ENCODE measurements at places on chromosomes 3 and 15.

GRCh38 chr3:58349792-58350626 lies 17.3 kb downstream of the PXK start:
- H3K27ac ChIP-seq, result no peak overlapping the region
- no peak for DNase-seq
- no peaks in the 10 kb centered on the region for H3K27me3 ChIP-seq
- no peak overlapping the region for H3K4me3 ChIP-seq
- no peaks in the 10 kb centered on the region for H3K36me3 ChIP-seq

DNA sequence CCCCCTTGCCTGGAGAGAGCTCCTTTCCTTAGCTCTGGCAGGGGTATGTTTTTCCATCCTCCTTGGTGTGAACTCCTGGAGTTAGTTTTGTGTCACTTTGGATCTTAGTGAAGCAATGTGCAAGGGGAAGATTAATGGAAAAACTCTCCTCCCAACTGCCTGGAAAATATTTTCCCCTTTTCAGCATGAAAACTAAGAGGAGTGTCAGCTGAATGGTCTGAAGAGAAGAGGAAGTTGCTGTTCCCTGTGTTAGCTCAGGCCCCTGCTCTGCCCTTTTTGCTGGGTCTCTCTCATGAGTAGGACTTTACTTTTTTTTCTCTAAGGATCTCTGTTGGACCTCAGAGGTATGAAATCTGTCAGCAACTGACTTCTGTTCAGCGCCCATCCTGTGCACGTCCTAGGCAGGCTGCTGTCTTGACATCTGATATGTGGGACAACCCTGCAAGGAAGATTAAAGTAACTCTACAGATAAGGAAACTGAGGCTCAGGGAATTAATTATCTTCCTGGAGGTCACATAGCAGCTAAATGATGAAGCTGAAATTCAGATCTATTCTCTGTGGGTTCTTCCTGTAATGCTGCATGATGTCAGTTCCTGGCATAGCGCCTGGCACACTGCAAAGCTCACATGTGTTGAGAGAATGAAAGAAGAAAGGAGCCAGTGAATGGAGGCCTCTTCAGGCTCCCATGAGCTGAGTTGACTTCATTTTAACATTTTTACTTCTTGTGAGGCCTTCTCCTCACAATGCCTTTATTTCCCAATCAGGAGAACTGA lies 109.7 kb upstream of the GALNT15 start:
- no peak overlapping the region for H3K4me3 ChIP-seq
- no peaks in the 10 kb centered on the region for H3K36me3 ChIP-seq
- H3K27me3 ChIP-seq, result no peaks in the 10 kb centered on the region

GRCh38 chr3:86244905-86245304 lies 746.0 kb downstream of the VGLL3 start:
- no peaks in the 10 kb centered on the region for H3K36me3 ChIP-seq
- H3K27ac ChIP-seq, result no peak overlapping the region
- no peak for DNase-seq

DNA sequence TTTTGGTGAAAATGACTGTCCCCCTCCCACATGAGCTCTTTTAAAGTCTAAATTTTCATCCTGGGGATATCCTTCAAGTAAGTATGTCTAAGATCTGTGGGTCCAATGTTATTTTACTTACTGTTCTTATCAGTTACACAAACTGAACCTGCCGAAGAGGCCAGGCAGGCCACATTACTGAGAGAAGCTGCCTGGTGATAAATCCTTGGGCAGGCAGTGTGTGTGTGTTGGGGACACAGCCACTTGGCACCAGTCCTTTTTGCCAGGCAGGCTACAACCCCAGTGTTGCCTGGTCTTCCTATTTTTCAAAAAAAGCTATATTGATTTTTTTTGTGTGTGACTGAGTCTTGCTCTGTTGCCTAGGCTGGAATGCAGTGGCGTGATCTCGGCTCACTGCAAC lies 50.6 kb upstream of the RASA2 start:
- H3K27me3 ChIP-seq, result no peaks in the 10 kb centered on the region
- H3K27ac ChIP-seq, result no peak overlapping the region
- H3K4me1 ChIP-seq, result no peaks in the 10 kb centered on the region
- DNase-seq, result no peak
- no peaks in the 10 kb centered on the region for H3K36me3 ChIP-seq

DNA sequence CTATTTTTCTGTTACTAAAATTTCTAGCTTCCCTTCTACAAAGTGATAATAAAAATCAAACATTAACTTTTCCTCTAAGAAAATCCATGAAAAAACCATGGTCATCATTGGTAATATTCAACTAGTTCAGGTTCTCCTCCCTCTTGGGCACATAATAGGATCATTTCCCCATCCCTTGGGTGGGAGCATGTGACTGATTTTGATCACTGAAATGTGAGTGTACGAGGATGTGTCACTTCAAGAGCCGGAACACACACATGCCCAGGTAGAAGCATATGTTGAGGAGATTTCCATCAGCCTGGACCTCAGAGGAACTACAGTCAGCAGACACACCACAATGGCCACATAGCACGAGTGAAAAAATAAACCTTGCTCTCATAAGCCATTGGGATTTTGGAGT lies 36.1 kb downstream of the AP3S2 start:
- H3K27ac ChIP-seq, result no peak overlapping the region
- peaks cover 10% of the 10 kb centered on the region for H3K36me3 ChIP-seq
- no peaks in the 10 kb centered on the region for H3K4me1 ChIP-seq
- no peak overlapping the region for H3K4me3 ChIP-seq
- no peaks in the 10 kb centered on the region for H3K27me3 ChIP-seq
- no peak for DNase-seq

- DNase-seq, result no peak
- no peaks in the 10 kb centered on the region for H3K27me3 ChIP-seq
- H3K4me3 ChIP-seq, result no peak overlapping the region
- H3K27ac ChIP-seq, result no peak overlapping the region
- no peaks in the 10 kb centered on the region for H3K36me3 ChIP-seq
- H3K4me1 ChIP-seq, result peaks cover 9% of the 10 kb centered on the region
Measured at GRCh38 chr3:100213891-100214573, 46.8 kb upstream of the TBC1D23 start.

GRCh38 chr3:117137065-117137464 lies 427.5 kb downstream of the TUSC7 start:
- DNase-seq, result no peak
- H3K4me1 ChIP-seq, result no peaks in the 10 kb centered on the region
- no peaks in the 10 kb centered on the region for H3K36me3 ChIP-seq
- H3K27ac ChIP-seq, result no peak overlapping the region
- H3K4me3 ChIP-seq, result no peak overlapping the region

GRCh38 chr15:94027581-94027980 lies 203.8 kb upstream of the MCTP2 start:
- H3K4me1 ChIP-seq, result no peaks in the 10 kb centered on the region
- no peaks in the 10 kb centered on the region for H3K36me3 ChIP-seq
- H3K27me3 ChIP-seq, result no peaks in the 10 kb centered on the region
- no peak overlapping the region for H3K27ac ChIP-seq

- no peaks in the 10 kb centered on the region for H3K27me3 ChIP-seq
- H3K4me1 ChIP-seq, result no peaks in the 10 kb centered on the region
- H3K36me3 ChIP-seq, result no peaks in the 10 kb centered on the region
- DNase-seq, result no peak
- no peak overlapping the region for H3K27ac ChIP-seq
Measured at GRCh38 chr3:29804044-29804443, 523.2 kb downstream of the RBMS3 start.

- no peak overlapping the region for H3K4me3 ChIP-seq
- no peaks in the 10 kb centered on the region for H3K36me3 ChIP-seq
- no peaks in the 10 kb centered on the region for H3K4me1 ChIP-seq
- DNase-seq, result no peak
- no peaks in the 10 kb centered on the region for H3K27me3 ChIP-seq
Measured at GRCh38 chr3:28295898-28296490, 52.5 kb upstream of the ZCWPW2 start.

DNA sequence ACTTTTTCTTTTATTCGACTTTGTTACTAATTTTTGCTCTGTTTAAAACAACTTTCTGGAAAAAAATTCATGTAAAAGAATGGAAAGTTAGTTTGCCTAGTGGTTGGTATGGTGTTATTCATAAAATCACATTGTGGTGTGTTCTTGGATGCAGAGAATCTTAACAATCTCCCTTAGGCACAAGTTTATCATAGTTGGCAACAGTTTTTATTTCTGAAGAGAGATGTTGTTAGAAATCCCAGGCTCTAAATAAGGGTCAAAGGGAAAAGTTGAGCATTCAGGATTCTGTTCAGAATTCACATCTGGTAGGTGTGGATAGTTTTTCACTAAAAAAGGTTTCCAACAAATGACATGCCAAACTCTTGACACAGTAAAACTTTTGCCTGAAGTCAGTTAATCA lies 6.4 kb downstream of the DUT start:
- peaks cover 44% of the 10 kb centered on the region for H3K36me3 ChIP-seq
- no peak for DNase-seq
- H3K27ac ChIP-seq, result no peak overlapping the region

DNA sequence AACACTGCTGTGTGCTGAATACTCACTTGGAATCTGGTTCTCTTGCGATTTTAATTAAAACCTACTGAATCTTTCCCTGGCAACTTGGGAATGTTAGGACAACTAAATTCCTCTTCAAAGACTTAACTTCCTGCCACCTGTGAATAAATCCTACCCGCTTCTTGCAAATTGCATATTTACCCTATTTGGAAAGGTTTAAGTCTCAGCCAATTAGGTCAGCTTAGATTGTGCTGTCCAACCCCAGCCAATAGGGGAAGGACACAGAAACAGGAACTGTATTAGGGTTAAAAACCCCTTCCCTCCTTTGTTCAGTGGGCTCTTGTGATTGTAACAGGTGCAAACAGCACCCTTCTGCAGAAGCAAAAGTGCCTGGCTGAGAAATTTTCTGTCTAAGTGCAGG lies 38.6 kb upstream of the FSTL1 start:
- H3K4me1 ChIP-seq, result no peaks in the 10 kb centered on the region
- no peak overlapping the region for H3K27ac ChIP-seq
- no peak overlapping the region for H3K4me3 ChIP-seq
- DNase-seq, result no peak
- no peaks in the 10 kb centered on the region for H3K36me3 ChIP-seq
- peaks cover 3% of the 10 kb centered on the region for H3K27me3 ChIP-seq

DNA sequence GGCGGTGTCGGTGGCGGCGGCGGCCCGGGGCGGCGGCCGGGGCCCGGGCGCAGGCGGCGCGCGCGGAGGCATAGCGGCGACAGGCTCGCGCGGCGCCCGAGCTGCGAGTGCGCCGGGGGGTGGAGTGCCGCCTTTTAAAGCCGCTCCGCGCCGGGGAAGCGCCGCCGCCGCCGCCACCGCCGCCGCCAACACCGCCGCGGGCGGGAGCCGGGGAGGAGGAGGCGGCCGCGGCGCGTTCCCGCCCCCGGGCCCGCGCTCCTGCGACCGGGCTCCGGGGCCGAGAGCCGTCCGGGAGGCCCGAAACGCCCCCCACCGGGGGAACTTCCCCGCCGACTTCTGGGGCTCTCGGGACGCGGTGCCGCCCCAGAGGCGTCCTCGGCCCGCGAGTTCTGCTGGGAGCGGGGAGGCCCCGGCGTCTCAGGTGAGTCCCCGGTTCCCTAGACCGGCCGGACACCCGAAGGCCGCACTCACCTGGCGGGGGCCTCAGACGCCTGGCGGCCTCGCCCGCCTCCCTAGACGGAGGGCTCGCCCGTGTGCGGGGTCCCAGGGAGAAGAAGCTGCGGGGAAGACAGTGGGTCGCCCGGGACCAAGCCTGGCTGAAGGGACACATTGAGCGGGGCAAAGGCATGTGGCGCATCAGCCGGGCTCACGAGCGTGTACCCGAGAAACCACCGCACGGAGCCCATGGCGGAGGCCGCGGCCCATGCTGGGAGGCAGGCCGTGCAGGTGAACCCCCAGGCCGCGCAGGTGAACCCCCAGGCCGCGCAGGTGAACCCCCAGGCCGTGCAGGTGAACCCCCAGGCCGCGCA lies at the start of gene PCSK6:
Gene PCSK6 (minus strand): TSS at position 109 of the 809 bp plus-strand sequence. CDS start 37 bp downstream, at position 72.
- DNase-seq, result no peak
- H3K4me3 ChIP-seq, result no peak within 1 kb of the TSS
- H3K27ac ChIP-seq, result no peak within 1 kb of the TSS
- no peaks in the 10 kb centered on the region for H3K36me3 ChIP-seq
- peaks cover 2% of the 10 kb centered on the region for H3K4me1 ChIP-seq
- H3K27me3 ChIP-seq, result peaks cover 35% of the 10 kb centered on the region

DNA sequence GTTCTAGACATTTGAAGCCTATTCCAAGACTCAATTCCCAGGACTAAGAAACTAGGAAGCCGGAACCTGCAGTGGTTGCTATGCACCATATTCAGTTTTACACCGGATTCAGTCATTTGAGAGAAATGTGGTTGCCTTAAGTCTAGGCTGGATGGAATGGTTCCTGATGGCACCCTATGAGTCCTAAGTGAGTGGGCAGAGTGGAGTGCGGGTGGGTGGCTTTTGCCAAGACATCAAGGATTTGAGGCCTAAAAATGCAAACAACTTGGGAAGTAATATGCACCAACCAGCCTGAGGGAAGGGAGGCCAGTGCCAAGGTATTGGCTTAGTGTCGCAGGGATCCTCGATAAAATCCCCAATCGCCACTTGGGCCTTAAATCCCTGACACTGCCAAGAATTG lies 4.2 kb upstream of the CD276 start:
- no peak for DNase-seq
- peaks cover 19% of the 10 kb centered on the region for H3K27me3 ChIP-seq
- no peaks in the 10 kb centered on the region for H3K36me3 ChIP-seq
- peaks cover 8% of the 10 kb centered on the region for H3K4me1 ChIP-seq

DNA sequence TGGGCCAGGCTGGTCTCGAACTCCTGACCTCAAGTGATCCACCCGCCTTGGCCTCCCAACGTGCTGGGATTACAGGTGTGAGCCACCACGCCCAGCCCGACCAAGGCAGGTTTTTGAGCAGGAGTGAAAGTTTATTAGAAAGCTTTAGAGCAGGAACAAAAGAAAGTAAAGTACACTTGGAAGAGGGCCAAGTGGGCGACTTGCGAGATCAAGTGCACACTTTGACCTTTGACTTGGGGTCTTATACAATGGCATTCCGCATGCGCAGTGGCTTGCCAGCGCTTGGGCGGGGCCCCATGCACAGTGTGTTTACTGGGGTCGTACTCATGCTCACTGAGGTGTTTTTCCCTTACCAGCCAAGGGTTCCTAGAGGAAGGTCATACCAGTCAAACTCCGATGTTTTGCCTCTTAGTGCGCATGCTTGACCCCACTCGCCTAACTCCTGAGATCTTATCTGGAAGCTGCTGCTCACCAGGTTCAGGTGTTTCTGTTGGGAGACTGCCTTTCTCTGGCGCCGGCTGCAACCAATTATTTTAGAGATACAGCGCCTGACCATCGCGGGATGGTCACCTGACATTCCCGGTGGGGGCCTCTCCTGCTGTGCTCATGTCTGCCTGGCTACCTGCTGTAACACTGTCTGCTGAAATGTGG lies 46.9 kb upstream of the FLNB start:
- H3K27ac ChIP-seq, result no peak overlapping the region
- H3K36me3 ChIP-seq, result no peaks in the 10 kb centered on the region
- H3K4me1 ChIP-seq, result no peaks in the 10 kb centered on the region
- H3K27me3 ChIP-seq, result no peaks in the 10 kb centered on the region
- no peak overlapping the region for H3K4me3 ChIP-seq
- no peak for DNase-seq

- H3K4me1 ChIP-seq, result no peaks in the 10 kb centered on the region
- DNase-seq, result no peak
- no peak overlapping the region for H3K4me3 ChIP-seq
- no peaks in the 10 kb centered on the region for H3K27me3 ChIP-seq
Measured at GRCh38 chr3:57109437-57110199, 49.2 kb downstream of the SPATA12 start.

- no peak for DNase-seq
- no peaks in the 10 kb centered on the region for H3K27me3 ChIP-seq
- no peaks in the 10 kb centered on the region for H3K4me1 ChIP-seq
- no peak overlapping the region for H3K4me3 ChIP-seq
Measured at GRCh38 chr15:81612631-81613030, 238.6 kb upstream of the TMC3 start.

All from effector memory CD4-positive, alpha-beta T cell (primary cell).